Mesendoderm (in vitro differentiated cells): ENCODE measurements at places on chromosomes 5 and 9.

- peak; percentile 88 for DNase-seq
These were observed at the start of gene FGF10 for GRCh38 chr5:44389090-44389822. TSS of gene FGF10 (minus strand) at chr5:44389420. CDS start at chr5:44388682, 738 bp downstream.

DNA sequence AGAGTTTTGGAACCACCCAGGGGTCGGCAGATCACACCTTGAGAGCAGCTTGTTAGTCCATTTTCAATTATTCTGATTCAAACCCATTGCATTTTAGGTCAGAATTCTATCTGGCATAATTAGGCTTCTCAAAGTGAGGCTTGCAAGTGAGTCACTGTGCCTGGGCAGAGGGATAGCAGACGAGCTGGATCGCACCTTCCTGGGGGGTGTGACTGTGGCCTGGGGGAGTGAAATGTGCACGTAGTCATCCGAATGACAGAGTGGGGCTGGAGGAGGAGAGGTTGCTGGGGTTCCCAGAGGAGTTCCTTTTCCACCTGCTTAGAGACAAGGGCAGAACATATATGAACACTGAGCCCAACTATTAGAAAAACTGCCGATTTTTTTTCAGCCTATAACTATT, 31.7 kb downstream of the SPACA9 start:
- DNase-seq = no peak

DNA sequence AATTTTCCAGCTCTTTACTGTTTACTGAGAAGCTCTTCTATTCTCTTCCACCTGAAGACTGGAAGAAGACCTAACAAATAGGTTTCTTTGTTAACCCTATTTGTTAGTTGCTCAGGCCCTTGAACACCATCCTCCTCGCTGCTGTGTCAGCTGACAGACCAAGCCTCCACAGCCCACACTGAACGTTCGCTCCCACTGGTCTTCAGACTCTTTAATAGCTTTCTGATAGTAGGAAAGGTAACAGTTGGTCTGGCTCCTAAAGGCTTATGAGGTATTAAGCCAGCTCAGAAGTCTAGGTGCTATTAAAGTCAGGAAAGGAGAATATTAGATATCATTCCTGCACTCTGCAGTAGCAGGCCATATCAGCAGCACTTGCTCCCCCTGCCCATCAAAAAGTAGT, 23.3 kb upstream of the F2R start:
- no peak for DNase-seq

DNA sequence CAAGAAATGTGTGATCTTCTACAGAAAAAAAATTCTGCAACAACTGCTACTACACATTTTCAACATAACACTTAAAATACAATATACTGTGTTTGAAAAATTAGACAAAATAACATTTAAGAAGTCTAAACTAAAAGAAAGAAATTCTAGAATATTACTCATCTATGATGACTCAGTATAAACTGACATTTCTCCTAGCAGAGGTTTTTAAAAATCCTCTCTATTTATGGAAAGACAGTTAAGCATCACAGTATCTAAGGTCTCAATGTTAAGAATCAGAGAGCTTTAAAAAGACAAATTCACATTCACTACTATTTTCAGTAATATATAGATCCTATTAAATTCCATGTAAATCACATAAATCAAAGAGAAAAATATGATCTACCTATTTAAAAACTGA, 61.3 kb downstream of the NR2F1-AS1 start:
- DNase-seq = no peak
